Activated CD4-positive, alpha-beta T cell treated with anti-CD3 and anti-CD28 coated beads, Interleukin-2, amount 50 U/mL, for 1 hour (primary cell): ENCODE measurements at places on chromosomes 11 and 22.
A peak's percentile ranks its signal among the peaks of the same experiment; 100 is the strongest.

DNA sequence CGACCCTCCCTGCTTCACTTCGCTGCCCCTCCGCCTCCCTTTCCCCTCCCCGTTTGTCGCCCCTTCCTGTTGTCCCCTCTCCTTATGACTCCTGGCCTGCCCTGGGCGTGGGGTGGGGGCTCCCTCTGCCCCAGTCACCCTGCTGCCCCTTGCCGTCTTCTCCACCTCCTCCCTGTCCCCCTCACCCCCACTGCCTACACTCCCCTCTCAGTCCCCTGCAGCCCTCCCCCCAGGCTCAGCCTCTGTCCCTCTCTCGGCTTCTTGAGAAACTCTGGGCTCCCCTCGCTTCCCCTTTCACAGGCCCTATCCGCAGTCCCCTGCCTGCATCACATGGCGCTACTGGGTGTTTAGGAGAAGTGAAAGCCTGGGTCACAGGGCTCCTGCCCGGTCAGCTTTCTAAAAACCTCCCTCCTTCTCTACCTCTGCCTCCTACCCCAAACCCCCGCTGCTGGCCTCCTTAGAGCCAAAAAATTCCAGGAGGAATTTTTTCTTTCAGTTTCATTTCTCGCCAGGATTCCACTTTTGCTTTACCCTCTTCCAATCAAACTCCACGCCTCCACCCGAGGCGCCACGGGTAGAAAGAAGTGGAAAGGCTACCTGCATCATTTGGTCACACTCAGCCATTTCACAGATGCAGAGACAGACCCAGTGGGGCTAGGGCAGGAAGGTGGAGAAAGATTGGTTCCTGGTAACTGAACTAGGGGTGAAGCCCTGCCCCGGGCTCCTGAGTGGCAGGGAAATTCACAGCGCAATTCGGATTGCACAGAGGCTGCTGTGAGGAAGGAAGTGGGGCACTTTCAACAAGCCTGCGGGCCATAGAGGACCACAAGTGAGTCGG, at the start of gene SLC15A3:
SLC15A3 (minus strand) TSS at position 273 of the 838 bp plus-strand sequence. CDS start 625 bp downstream, outside the sequence.
- peak; percentile 20 for DNase-seq

DNA sequence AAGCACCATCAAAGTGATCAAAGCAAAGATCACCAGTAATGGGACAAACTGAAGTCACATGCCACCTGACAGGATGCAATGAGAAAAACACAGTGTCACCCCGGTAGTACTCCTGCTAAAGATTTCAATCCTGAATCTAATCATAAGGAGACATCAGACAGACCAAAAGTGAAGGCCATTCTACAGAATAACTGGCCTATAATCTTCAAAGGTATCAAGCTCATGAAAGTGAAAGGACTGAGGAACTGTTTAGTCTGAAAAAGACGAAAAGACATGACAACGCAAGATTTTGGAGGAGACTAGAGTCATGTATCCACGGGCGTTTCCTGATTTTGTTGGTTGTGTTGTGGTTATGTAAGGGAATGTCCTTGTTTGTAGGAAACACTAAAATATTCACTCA, 42.4 kb upstream of the TSKU start:
- no peak for DNase-seq

GRCh38 chr11:58059007-58059350, 28.2 kb downstream of the OR6Q1 start:
- DNase-seq = no peak

DNA sequence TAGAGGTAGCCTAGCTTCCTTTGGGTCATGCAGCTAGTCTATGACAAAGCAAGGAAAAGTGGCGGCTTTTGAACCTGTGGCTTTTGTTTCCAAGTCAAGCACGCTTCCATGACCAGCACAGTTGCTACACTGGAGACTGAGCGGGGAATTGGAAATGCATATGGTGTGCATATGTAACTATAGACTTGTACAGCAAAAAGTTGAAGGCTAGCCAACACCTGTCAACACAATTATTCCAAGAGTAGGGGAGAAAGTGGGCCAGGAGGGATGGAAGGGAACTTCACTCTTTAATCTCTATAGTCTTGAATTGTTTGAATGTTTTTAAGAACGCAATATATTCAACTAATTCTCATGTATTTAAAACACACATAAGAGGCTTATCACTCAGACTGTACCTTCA, 218.5 kb upstream of the CADM1 start:
- DNase-seq = no peak

- DNase-seq = no peak
Observed at GRCh38 chr22:47151490-47151889, 389.0 kb downstream of the TBC1D22A start.
